Activated CD4-positive, alpha-beta T cell treated with anti-CD3 and anti-CD28 coated beads, Interleukin-2, amount 50 U/mL, for 4 hours (primary cell): ENCODE measurements at places on chromosomes 2 and 18.

- DNase-seq, result no peak
Observed at GRCh38 chr18:26696308-26696707, 148.0 kb upstream of the KCTD1 start.

DNA sequence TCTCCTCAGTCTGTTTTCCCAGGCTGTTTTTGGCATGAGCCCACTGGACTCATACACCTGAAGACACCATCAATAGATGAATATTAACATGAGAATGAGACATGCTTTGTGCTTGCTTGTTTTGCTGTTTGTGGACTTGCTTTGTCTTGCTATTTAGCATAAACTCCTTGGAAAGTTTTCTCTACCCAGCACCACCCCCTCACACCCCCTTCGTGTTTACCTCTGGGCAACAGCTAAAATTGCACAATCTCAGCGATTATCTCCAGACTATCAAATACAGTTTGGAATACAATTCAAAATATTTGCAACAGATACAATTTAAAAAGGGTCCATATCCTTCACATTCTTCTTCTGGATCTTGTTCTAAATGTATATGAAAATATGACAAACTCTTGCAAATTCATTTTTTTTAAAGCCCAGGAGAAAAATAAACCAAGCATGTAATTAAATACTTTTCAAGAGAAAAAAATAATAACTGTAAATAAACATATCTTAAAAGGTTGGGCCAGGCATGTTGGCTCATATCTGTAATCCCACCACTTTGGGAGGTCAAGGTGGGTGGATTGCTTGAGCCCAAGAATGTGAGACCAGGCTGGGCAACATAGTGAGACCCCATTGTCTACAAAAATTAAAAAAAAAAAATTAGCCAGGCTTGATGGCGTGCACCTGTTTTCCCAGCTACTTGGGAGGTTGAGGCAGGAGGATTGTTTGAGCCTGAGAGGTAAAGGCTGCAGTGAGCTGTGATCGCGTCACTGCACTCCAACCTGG, 32.3 kb upstream of the PMAIP1 start:
- DNase-seq, result no peak

GRCh38 chr2:38598200-38598990, 4.3 kb downstream of the HNRNPLL start:
- DNase-seq, result no peak

DNA sequence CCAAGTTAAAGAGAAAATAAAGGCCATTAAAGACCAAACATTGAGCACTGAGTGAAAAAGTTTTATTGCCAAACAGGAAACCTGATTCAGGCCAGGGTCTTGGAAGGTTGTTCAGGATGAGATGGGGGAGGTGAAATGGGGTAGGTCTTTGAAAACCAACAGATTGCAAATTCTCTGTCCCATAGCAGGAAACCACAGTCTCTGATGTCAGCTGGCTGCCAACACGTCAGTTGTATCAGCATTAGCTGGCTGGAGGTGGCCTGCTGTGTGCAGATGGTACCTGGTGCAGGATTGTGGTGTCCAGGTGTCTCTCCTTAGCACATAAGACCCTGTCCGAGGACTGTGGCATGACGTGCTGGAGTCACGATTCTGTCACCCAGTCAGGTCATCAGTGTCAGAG, 106.3 kb downstream of the MSH2 start:
- DNase-seq, result no peak

DNA sequence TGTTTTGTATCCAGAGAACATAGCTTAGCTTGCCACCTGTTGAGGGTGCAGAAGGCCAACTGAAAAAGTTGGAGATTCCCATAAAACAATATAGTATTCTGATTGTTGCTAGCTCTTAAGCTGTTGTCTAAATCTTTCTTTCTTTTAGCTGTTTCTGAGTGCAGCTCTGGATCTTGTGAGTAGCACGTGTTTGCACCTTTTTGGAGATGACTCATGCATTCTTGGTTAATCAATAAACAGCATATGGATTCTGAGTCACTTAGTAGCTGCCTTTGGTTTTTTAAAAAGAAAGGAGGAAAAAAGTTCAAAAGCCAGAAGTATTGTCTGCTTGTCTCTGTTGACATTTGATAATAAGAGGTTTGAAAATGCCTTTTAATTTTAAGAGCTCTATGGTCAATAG, 483.0 kb upstream of the FSIP2 start:
- no peak for DNase-seq

DNA sequence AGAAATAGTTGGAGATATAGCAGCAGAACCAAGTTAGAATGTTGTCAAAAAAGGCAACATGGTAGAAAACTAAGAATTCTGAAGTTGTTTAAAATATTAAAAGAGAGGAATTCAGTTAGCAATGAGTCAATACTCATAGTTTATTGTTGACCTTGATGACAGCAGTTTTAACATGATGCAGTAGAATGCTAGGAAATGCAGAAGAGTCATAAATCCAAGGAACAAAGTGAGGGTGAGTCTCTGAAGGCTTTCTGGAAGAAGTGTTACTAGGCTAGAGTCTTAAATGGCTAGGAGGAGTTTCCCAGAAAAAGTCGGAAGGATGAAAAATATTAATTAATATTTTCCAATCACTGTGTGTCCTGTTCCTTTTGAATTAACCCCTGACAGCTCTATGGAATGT, 807.3 kb downstream of the TSN start:
- no peak for DNase-seq

DNA sequence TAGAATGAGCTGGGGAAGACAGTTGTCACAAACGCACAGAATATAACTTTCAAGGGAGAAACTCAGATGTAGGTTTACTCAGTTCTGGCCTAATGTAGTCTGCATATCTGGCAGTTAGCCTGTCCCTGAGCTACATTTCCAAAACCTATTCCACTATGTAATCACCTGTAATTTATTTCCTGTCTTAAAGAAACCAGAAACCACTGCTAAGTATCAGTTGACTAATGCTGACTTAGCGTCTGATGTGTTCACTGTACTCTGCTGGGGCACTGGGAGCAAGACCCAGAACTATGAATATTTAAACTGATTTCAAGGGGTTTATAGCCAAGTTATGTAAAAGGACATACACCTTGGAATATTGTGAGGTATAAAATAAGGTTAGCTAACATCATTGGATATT, 1995.2 kb upstream of the PIK3C3 start:
- no peak for DNase-seq

DNA sequence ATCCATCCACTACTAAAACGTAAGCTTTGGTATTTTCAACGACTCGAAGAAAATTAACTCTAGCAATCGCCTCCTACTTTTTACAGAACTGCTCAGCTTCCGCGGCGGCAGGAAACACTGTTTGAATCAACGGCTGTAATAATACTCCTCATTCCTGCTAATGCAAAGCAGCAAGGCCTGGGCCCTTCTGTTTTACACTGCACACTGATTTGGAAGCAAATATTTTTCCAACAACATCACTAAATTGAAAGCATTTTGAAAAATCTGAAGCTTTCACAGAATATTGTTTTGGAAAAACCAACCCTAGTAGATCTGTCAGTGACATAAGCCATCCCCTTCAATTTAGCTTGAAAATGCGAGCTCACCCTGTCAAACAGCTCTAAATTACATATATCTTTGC, 261.2 kb downstream of the TXNL1 start:
- DNase-seq, result no peak

GRCh38 chr2:41489638-41490037, 558.2 kb upstream of the PKDCC start:
- DNase-seq, result no peak

DNA sequence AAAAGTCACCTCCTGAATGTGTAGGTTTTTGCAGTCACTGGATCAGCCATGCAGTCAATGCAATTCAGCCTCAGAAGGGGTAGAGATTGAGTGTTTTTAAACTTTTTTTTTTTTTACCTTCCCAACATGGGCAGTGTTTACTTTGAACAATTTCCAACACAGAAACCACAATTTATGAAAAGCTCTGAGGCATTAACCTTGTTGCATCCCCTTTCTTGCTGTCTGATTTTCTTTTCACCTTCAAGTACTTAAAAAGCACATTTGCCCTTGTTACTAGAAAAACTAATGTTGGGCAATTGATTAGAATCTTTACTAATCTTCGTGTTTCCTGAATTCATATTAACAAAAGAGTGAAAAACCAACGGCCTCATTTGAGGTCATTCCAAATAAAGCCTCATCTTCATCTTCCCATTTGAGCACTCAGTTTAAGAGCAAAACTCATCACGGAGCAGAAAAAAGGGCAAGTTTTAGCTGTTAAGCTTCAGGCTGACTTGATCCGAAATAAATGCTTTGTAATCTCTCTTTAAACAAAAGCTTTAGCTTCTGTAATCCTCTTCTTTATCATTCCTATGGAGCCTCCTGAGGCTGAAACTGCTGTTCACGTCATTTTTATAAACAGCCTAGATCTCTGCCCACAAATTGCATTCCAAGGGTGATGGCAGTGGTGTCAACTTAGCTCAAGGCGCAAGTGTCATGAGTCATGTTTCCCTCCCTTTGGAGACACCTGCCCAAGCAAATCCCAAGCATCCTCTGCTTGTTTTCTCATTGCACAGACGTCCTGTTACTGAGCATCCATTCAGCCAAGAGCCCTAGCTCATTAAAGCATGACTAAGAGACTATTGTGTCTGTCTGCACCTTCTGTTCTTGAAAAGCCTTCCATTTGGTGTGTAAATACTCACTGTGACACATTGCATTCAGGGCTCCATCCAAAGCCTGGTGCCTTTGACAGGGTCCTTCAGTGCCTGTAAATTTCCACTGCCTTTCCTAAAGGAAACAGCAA, 107.7 kb downstream of the HNMT start:
- DNase-seq, result no peak

DNA sequence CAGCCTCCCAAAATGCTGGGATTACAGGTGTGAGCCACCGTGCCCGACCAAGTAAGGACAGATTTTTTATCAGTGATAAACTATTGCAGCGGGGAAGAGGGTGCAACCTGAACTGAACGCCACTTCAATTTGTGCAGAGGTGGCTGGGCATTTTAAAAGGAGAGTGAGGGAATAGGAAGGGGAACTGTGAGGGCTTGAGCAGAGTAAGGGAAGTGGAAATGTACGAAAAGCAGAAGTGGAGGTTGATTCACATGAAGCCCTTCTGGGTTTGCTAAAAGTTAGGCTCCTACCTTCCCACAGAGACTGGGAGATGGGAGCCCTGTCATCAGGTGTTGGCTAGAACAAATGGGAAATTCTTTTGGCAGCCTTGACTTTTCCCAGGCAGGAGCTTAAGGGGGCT, 6.1 kb downstream of the STK11IP start:
- DNase-seq, result no peak

DNA sequence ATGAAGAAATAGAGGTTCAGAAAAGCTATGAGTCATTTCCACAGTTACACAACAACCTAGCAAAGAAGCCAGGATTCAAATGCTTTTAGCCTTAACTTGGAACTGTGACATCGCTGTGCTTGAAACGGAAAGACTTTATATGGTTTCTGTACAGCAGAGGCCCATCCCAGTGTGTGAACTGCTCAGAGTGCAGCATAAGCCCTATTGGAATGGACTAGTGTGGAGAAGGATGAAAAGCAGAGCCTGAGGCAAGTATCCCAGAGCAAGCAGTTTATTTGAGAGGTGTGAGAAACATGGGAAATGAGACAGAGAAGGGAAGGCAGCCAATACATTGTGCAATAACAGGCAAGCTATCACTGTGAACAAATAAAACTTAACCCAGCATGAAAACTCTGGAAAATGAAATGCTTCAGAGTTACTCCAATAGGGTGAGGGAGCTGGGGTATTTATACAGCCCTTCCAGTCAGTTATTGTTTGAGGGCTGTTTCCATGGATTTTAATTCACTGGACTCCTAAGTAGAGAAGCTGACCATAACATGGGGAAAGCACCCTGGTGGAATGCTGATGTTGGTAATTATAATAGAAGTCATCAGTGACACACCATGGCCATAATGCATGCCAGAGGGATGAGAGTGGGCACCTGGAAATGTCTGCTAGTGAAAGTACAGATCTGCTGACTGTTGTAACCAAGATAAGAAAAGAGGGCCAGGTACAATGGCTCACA, 254.0 kb upstream of the POU3F3 start:
- DNase-seq, result no peak

DNA sequence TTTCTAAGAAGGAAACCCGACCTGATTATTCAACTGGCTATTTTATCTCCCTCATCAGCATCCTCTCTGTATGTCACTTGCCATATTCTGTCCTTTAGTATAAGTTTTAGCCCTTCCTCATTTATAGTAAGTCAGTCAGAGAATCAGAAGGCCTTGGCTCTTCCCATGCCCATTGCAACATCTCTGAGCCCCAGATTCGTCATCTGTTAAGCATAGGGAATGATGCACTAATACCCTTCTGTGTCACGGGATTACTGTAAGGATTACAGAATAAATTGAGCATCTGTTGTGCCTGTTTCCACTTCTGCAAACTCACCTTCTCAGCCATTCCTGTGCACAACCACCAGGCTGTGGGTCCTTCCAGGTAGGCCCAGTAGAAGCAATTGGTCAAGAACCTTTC, 258.1 kb upstream of the RAB12 start:
- DNase-seq, result no peak

- no peak for DNase-seq
Observed at GRCh38 chr2:59529726-59530125, 1023.7 kb downstream of the BCL11A start.

GRCh38 chr2:224551693-224552092, 33.5 kb downstream of the CUL3 start:
- DNase-seq, result no peak

DNA sequence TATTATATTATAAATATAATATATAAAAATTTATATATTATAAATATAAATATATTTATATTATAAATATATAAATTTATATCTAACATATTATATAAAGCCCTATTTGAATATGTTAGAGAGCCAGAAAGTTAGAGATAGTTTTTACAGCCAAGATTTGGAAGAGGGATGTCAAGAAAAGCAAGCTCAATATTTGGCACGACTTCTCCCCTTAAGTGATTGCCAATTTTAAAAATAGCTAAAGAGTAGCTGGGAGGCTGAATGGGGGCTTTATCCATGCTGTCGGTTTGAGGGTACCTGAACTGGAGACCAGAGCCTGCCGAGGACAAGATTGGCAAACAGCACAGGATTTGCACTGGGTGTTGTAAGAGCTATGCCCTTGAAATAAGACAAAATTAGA, 180.9 kb upstream of the GYPC start:
- DNase-seq, result no peak

GRCh38 chr18:8084160-8084559, 517.0 kb downstream of the PTPRM start:
- DNase-seq, result no peak

- no peak for DNase-seq
Observed at GRCh38 chr2:228444161-228444560, 262.7 kb upstream of the SPHKAP start.

- no peak for DNase-seq
Observed at GRCh38 chr2:184534986-184535385, 63.3 kb upstream of the ZNF804A start.

- no peak for DNase-seq
Observed at GRCh38 chr2:177606636-177607035, 214.1 kb downstream of the AGPS start.

GRCh38 chr2:128786741-128787478, 468.2 kb upstream of the HS6ST1 start:
- no peak for DNase-seq

GRCh38 chr2:128661311-128661710, 342.6 kb upstream of the HS6ST1 start:
- DNase-seq, result no peak

DNA sequence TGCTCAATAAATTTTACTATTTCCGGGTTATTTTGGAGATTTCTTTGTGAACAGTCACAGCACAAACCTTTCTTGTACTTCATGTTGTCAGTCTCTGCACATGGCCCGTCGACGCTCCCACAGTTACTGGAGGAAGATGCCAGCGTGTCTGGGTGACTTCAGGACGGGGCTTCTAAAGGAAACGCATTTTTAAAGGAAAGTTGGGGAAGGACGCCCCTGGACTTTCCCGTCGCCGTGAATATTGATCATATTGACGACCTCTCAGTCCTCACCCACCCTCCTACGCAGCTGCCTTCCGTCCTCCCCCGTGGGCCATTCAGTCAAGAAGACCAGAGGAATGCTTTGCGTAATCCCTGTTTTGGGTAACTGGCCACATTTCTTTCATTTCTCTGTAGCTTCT, 71.1 kb upstream of the SNTG2 start:
- DNase-seq, result no peak
